Activated CD4-positive, alpha-beta memory T cell treated with anti-CD3 and anti-CD28 coated beads for 36 hours (primary cell): ENCODE measurements at places on chromosomes 7 and 10.

DNA sequence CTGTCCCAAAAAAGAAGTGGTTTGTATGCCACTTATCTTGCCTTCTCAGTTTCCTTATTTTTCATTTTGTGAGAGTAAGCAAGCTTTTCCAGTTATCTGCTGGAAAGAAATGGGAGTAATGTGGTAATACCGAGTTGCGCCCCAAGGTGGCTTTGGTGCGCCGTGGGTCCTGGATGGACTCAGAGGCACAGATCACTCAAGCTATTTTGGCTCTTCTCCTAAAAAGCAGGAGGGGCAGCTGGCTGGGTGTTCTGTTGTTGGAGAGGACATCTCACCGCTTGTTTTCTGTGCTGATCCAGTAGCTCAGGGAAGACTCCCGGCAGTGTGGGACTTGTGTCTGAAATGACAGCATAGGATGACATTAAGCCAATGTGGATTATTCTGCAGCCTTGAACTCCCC lies 16.4 kb downstream of the PRKRIP1 start:
- H3K36me3 ChIP-seq = peaks cover 48% of the 10 kb centered on the region
- peaks cover 31% of the 10 kb centered on the region for H3K4me1 ChIP-seq
- no peak overlapping the region for H3K4me3 ChIP-seq
- H3K27ac ChIP-seq = no peak overlapping the region

- H3K4me3 ChIP-seq = no peak overlapping the region
- H3K36me3 ChIP-seq = no peaks in the 10 kb centered on the region
- H3K4me1 ChIP-seq = no peaks in the 10 kb centered on the region
- no peak overlapping the region for H3K27ac ChIP-seq
Measured at GRCh38 chr10:36573246-36573645, 552.2 kb upstream of the ANKRD30A start.

DNA sequence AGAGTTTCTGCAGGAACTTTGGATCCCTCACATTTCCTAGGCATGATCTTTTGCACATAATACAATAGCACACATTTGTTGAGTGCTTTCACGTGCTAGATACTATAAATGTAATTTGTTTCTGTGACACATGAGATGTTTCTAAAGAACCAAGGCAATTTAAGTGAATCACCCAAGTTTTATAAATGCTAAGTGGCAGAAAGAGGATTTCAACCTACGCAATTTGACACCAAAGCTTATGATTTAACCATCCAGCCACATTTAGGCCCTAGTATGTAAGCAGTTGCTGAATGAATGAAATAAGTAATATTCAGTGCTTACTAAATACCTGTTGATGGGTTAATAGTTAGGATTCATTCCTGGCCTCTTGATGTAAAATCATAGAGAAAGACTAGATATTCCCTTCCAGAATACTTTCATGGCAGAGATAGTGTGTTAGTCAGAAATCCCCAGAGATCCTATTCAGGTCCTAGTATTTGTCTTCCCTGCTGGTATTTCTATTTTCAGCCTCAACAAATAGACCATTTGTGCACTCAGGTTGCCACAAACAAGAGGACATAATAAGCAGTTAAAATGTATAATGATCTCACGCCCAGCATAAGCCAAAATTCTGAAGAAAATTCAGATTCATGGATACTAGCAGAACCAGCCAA lies 572.6 kb downstream of the IPMK start:
- no peak overlapping the region for H3K4me3 ChIP-seq
- H3K36me3 ChIP-seq = no peaks in the 10 kb centered on the region
- no peak for DNase-seq
- no peak overlapping the region for H3K27ac ChIP-seq
- no peaks in the 10 kb centered on the region for H3K27me3 ChIP-seq

DNA sequence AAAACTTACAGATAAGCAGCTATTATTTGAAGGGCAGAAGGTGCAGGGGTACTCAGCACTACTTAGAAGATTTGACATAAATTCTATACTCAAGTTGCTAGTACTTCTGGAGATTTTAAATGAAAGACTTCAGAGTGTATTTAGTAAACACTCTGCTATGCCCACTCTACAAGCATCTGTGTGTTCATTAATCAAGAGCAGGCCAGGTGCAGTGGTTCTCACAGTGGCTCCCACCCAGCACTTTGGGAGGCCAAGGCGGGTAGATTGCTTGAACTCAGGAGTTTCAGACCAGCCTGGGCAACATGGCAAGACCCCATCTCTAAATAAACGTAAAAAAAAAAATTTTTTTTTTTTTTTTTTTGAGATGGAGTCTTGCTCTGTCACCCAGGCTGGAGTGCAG lies 38.9 kb upstream of the TOMM7 start:
- H3K4me3 ChIP-seq = no peak overlapping the region
- no peaks in the 10 kb centered on the region for H3K27me3 ChIP-seq
- H3K27ac ChIP-seq = no peak overlapping the region
- DNase-seq = no peak
- peaks cover 59% of the 10 kb centered on the region for H3K36me3 ChIP-seq

DNA sequence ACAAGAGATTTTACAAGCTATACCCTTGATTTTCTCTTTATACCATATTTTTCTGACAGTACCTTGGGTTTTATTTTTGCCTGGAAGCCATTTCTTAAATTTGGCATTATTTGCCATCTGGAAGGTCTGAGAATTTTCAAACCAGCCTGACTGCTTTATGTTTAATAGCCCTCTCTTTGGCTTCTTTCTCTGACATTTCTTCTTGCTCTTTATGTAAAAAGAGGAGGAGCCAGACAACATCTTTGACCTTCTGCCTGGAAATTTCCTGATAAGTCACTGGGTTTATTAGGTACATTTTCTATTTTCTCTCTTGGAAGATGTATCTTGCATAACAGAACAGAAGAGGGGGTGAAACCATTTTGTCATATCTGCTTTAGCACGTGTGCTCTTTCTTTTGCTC lies 79.6 kb downstream of the LANCL2 start:
- H3K4me1 ChIP-seq = peaks cover 13% of the 10 kb centered on the region
- no peaks in the 10 kb centered on the region for H3K36me3 ChIP-seq
- DNase-seq = no peak
